GM23338 (cell line): ENCODE measurements at places on chromosomes 3 and 15.

GRCh38 chr15:46344115-46344724, 709.4 kb downstream of the SQOR start:
- peak; percentile 24 for DNase-seq

DNA sequence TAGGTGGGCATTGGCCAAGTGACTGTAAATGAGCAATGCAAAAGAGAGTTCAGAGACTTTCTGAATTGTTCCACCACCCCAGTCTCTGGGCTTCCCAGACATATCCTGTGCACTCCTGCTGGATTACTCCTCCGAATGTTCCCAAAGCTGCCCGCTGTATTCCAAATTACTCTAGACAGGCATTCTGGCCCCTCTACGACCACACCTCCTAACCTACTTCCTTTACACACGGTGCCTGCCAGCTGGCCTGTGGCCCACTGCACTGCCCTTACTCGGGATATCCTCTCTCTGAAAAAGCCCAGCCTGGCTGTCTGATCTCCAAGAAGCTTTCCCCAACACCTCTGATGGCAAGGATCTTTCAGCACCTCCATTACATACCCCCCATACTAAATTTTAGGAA, 66.6 kb downstream of the DUT start:
- no peak for DNase-seq

DNA sequence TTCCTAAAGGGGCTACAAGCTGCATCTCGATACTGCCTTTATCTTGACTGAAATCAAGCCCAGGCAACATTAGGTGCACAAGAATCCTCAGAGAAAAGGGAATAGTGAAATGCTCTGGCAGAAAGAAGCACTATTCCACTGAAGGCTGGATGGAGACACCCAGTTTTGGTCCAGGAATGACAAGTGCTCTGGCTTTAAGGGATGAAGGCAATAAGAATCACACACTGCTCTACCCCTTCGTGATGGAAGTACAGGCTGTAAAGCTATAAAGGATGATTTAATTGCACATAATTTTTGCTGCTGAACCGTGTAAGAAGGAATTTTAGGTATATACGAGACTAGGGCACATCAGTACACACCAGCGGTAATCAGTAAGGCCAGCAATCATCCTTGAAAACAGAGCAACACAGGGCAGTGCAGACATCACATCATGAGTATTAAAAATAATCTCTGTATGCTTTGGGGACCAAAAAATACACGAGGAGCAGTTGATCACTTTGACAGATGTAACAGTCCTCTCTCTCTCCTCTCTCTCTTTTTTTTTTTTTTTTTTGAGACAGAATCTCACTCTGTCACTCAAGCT, 414.6 kb upstream of the TBL1XR1 start:
- peak; percentile 17 for DNase-seq

- DNase-seq: no peak
These were observed 126.6 kb upstream of the ADAMTS9 start for GRCh38 chr3:64814351-64814750.

GRCh38 chr3:167666563-167666962, 12.8 kb upstream of the WDR49 start:
- no peak for DNase-seq
